ENCODE measurements at places on chromosomes 6 and 20.

GRCh38 chr20:44411020-44411756, 55.7 kb downstream of the HNF4A start:
- DNase-seq = no peak

DNA sequence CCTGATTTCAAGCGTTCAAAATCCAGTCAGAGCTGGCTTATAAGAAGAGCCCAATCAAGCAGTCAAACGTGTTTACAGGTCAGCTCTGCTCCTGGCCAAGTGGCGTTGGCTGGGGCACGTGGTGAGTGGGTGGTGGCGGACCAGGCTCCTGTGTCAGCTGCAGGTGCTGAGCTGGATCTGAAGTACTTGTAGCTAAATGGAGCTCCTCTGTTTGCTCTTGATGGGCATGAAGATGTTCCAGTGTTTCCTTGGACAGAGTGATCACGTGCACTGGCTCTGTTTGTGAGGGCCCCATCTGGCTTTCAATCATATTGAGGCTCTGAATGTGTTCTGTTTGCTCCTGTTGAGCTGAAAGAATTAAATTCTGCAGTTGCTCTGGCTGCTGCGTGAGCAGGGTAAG, 10.2 kb upstream of the MICAL1 start:
- DNase-seq = no peak

GRCh38 chr6:95231416-95231815, 345.9 kb upstream of the MANEA start:
- no peak for DNase-seq

DNA sequence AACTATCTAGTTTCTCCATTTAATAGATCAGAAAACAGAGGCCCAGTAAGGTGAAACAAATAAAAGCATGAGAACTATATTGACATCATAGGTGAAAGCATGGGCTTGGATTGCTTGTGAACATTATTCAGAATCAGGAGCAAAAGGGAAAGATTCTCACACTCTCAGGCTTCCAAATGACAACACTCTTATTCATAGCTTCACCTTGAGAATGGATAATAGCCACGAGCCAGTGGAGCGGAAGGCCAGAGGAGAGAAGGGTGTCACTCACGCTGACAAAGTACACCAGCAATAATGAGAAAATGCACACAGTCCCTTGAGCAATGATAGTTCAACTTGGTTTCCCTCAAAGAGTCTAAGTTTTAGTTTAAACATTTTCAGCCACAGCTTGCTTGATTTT, 339.0 kb downstream of the TPBG start:
- no peak for DNase-seq

GRCh38 chr6:83006270-83006905, 59.3 kb downstream of the UBE3D start:
- DNase-seq = no peak

DNA sequence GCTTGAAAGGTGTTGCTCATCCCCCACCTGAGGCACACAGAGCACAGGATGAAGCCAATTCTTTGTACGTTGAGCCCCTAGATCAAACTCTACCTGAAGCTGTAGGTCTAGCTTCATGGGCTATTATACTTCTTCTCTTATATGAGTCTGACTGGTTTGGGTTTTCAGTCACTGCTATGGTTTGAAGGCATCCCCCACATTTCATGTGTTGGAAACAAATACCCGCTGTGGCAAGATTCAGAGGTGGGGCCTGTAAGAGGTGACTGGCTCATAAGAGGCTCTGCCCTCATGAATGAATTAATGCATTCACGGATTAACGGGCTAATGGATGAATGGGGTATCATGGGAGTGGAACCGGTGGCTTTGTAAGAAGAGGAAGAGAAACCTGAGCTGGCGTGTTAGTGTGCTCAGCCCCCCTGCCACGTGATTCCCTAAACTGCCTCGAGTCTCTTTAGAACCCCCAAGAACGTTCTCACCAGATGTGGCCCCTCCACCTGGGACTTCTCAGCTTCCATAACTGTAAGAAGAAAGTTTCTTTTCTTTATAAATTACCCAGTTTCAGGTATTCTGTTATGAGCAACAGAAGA, 39.2 kb downstream of the PREX1 start:
- DNase-seq = no peak
